ENCODE measurements at places on chromosomes 16 and 17.
A peak's percentile ranks its signal among the peaks of the same experiment; 100 is the strongest.

GRCh38 chr17:46057366-46057765 lies 58.3 kb downstream of the STH start:
- DNase-seq, result no peak

DNA sequence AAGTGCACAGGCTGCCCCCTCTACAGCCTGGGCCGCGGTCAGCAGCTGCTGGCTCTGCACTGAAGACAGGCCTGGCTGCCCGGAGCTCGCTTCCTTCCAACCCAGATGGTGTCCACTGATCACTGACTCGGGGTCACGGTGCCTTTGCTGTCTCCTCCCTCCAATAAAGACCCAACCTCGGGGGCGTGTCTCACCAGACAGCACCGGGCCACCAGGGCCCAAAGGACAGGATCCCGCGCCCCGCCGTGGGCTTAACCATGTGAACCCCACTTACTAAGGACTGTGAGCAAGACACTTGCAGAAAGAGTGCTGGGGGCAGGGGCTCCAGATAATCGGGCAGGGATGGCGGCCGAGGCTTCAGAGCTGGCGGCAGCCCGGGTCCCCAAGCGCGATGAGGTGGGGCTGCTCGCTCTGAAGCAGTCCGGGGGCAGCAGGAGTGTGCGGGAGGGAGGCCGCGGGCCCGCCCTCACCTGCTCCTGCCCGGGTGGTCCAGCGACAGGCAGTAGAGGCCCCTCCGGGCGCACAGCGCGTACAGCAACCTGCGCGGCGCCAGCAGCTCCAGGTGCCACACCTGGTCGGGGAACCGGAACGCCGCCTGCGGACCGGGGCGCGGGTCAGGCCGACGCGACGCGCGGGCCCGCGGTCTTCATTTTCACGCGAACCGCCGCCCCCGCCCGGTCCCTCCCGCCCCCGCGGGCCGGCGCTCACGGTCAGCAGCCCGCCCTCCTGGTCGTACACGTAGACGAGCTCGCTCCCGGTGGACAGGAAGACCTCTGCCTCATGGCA lies 502 bp downstream of the FAAP100 start:
- DNase-seq, result peak; percentile 17

DNA sequence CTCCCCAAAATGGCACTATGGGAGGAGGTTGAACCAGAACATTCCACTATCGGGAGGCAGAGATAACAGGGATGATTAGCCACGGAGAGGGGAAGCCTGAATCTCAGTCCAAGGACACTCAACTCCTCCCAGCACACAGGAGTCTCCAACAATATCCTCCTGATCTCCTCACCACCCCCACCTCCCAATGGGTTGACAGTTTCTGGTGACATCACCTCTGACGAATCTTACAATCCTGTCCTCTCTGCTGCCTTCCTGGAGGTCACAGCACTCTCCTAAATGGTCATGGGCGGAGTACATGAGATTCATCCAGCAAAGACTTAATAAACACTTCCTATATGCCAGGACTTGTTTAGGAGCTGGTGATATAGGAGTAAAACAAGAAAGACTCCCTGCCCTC lies 80.9 kb downstream of the SLC6A2 start:
- DNase-seq, result no peak

DNA sequence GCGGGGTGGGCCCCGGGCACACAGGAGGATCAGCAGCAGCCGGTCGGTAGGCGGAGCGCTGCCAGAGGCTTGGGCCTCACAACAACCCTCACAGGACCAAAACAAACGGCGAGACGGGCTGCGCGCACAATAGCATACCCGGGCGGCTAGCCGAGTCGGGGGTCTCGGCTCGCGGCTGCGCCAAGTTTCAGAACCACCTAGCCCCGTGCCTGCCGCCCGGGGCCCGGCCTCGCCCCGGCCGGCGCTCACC lies 732 bp downstream of the ULK2 start:
- peak; percentile 52 for DNase-seq

DNA sequence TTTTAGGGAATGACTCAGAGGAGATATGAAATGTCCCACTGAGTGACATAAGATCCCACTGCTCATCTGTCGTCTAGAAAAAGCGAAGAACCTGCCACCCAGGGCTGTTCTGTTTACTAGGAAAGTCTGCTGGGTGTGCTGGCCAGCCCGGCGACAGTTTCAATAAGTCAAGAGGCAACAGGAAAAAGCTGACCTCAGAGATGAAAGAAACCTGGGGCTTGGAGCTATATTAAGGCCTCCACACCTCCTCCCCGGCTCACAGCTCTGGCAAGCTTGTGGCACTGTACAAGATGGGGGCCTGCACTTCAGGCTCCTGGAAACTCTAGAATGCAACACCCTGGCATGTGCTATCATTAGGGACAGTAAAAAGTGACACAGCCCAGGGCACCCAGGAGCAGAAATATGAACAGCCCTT lies 10.6 kb downstream of the ZFHX3 start:
- no peak for DNase-seq

- DNase-seq, result no peak
Measured at GRCh38 chr16:4380119-4381063, 8.7 kb downstream of the VASN start.

GRCh38 chr17:60103957-60104356 lies 25.2 kb upstream of the HEATR6 start:
- DNase-seq, result no peak

GRCh38 chr16:30744183-30744582 lies 4.0 kb upstream of the PHKG2 start:
- no peak for DNase-seq

- no peak for DNase-seq
Measured at GRCh38 chr16:49961089-49961488, 63.9 kb upstream of the CNEP1R1 start.

DNA sequence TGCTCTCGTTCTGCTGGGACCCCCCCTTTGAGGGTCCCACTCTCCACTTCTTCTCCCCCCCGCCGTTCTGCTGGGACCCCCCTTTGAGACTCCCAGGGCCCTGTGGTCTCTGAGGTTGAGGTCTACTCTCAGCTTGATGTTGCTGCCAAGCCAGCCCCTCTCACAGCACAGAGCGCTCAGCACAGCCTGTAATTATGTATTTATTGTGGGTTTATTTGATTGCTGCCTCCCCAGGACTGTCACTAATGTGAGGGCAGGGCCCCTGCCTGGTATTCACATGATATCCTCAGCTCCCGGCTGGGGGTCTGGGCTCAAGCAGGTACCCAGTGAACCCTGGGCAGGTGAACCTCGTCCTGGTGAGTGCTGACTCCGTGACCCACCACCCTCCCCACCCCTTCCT lies 35.4 kb downstream of the ACTG1 start:
- DNase-seq, result no peak

GRCh38 chr16:85142771-85143211 lies 30.5 kb upstream of the CIBAR2 start:
- DNase-seq, result no peak

GRCh38 chr17:76796081-76796480 lies 58.2 kb downstream of the MFSD11 start:
- no peak for DNase-seq

DNA sequence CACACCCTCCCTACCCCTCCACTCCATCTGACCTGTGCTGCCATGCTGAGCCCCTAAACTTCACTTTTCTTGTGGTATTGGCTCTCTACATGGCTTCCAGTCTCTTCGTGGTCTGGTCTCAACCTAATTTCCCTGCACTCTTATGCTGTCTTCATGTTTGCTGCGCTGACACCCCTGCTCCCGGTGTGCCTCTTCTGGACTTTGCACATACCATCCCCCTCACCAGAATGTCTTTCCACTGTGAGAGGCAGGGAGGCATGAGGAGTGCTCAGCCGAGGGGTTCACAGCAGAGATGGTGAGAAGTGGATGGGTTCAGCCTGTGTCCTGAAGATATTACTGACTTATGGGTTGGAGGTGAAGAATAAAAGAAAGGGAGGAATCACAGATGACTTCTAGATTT lies 2.5 kb downstream of the TNFSF12 start:
- no peak for DNase-seq

DNA sequence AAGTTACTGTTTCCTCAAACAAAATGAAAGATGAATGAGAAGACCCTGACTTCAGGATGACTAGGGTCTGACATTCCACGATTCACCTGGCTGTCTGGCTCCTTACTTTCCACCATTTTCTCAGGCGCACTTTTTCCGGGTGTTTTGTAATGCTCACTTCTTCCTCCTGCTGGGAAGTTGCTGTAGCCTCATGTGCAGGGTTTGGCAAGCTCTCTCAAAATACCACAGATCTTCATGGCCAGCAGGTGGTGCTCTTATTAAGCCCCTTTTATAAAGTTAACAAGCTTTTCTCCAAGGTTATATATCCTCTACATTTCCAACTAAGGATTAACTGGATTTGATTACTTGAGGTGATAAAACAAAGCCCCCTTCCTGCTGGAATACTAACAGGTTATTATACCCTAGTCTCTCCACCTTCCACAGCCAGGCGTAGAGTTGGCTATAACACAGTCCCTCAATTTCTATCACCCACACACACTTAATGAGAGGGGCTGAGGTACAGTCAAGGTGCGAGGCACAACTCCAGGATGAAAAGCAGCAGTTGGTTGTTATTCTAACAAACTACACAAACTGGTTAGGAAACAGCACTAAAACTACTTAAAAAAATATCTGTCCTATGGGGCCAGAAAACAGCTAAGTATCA lies 45.4 kb downstream of the STH start:
- peak; percentile 51 for DNase-seq

DNA sequence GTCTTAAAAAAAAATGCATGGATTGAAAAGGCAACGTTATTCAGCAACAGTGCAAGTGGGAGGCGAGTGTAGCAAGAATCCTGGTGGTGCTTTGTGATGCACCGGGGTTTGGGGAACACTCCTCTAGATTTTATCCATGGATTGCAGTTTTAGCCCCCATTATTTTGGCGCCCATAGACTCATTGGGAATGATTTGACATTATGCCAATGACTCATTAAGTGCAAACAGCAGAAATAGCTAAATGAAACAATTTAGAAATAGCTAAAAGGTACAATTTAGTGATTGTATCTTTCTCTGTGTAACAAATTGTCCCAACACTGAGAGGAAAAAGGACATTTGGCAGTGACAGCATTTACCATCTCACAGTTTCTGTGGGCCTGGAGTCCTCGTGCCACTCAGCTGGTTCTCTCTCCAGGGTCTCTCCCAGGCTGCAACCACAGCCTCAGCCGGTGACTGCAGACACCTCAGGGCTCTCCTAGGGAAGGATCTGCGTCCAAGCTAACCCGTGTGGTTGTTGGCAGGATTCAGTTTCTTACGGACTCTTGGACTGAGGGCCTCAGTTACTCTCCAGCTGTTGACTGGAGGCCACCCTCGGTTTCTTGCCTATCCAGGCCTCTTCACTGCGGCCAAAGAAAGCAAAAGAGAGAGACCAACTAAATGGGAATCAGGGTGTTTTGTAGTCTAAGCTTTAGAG lies 398.7 kb downstream of the SNX29 start:
- DNase-seq, result no peak

DNA sequence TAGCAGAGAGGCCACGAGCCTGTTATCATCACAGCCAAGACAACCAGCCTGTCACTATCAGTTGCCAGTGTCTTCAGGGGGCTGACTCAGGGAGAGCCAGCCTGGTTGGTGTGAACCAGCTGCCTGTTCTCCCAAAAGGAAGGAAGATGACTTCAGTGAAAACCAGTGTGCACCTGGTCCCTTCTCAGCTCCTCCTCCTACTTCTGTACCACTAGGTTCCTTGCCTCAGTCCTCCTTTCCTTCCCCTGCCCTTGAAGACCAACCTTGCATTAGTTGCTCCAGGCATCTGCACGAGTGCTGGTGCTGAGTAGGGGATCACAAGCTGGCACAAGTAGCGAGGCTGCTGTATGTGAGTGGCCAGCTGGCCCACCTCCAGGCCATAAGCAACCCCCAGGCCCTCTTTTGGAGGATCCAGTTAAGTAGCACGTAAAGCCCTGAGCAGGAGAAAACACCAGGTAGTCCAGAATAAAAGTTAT lies 8.5 kb downstream of the TUBG1 start:
- no peak for DNase-seq

- DNase-seq, result no peak
Measured at GRCh38 chr16:50040018-50040417, 15.0 kb downstream of the CNEP1R1 start.

DNA sequence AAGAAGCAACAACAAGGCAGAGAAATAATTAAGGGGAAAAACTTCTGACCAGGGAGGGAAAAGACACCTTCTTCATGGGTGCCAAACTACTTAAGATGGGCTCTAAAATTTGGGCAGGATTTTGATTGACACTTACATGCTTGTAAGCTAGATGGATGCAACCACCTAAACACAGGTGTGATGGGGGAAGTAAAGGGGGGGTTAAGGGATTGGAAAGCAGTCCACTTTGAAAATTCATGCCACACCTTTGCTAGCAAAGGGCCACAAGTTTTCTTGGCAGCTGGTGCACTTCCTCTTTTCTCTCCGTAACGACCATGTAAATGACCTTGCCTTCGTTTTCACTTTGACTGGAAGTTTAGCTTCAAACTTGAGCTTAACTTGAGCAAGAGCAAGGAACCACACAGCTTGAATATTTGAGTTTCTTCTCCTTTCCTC lies 14.3 kb upstream of the PRKAR1A start:
- no peak for DNase-seq

GRCh38 chr17:2929881-2930533 lies 133.4 kb downstream of the OR1D5 start:
- DNase-seq, result peak; percentile 20

- no peak for DNase-seq
Measured at GRCh38 chr16:4214215-4214621, 27.7 kb downstream of the SRL start.

DNA sequence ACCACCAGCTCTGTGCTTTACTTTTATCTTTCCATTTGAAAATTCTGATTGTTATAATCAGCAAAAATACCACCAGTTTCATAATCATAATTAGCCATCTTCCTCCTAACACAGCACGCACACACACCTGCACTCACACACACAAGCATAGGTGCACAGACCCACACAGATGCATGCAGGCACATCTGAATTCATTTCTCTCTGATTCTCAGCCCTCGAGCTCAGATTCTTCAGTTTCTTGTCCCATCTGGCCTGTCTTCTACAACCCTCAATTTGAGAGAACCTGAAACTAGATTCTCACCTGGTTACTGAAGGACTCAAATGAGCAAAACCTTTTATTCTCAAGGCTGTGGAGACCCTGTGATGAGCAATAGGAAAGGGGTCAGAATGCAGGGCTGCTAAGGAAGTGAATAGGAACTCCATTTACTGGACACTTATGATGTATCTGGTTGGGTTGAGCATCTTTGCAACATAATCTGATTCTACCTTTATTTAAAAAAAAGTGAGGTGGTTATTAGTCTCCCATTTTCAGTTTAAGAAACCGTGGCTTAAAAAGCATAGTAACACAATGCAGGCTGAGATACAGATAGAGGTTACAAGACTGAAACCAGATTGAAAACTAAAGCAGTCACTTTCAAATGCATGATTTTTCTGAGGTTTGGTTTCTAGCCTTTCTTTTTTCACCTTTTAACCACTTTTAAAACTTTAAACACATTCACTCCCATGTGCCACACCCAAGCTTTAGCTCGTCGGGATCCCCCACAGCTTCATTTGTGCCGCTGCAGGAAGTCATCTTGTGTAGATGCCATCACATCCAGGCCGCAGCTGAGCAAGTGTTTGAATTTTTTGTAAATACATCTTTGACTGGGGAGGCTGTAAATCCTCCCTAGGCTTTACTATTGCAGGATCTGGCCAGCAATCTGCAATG lies 9.4 kb downstream of the KRT33A start:
- peak; percentile 54 for DNase-seq

GRCh38 chr16:6362321-6362720 lies 970.3 kb upstream of the RBFOX1 start:
- no peak for DNase-seq

All from activated naive CD4-positive, alpha-beta T cell treated with Interleukin-2 at 50 U/mL for 16 hours (primary cell).